ENCODE measurements at places on chromosomes 16 and 17.

DNA sequence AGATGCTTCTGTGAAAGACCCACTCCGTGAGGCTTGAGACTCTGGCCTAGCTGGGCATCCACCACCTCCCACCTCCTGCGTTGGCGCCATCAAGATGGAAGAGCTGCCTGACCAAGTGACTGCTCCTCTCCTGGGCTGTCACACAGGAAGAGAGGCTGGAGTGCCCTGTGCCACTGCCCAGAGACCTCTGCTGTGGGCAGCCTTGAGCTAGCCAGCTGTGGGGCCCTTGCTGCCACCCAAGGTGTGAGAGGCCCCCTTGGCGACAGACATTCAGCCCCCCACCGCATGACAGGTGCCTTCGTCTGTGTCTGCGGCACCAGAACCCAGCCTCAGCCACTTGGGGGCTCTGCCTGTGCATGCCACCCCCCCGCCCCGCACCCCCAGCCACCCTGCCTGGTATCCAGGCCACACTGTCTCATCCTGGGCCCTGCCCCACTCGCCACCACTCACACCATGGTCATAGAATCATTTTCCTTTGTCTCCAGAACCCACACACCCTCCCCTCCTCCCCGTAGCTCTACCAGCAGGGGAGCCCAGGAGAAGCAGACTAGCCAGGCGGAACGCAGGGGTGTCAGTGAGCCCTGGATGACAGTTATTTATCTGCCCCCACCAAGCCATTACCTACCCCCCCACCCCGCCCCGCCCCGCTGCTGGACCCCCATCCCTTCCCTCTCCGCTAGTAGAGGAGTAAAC lies 120.9 kb upstream of the LHX1 start:
- no peak for DNase-seq

DNA sequence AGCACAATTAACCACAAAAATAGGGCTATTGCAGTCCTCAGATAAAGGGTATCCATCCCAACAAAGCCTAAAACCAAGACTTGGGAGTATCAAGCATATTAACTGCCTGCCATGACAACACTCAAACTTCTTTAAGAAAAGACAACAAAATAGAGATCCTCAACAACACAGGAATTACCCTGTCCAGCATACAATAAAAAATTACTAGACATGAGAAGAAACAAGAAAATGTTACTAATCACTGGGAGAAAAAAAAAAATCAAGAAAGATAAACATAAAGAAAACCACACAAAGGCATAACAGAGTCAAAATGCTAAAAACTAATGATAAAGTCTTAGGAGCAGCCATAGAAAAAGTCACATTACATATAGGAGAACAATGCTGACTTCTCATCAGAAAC lies 73.9 kb downstream of the SLC39A11 start:
- DNase-seq = no peak

- no peak for DNase-seq
Measured at GRCh38 chr16:82108100-82108499, 61.9 kb downstream of the MPHOSPH6 start.

GRCh38 chr16:83981799-83982198 lies 13.8 kb downstream of the NECAB2 start:
- no peak for DNase-seq

All from KBM-7 (cell line).